Neural progenitor cell (in vitro differentiated cells): ENCODE measurements at places on chromosomes 1 and 21. TPM values are rescaled to one million over a fixed set of nuclear protein-coding genes. Genes with fewer than 3 reads are reported as not detected.

DNA sequence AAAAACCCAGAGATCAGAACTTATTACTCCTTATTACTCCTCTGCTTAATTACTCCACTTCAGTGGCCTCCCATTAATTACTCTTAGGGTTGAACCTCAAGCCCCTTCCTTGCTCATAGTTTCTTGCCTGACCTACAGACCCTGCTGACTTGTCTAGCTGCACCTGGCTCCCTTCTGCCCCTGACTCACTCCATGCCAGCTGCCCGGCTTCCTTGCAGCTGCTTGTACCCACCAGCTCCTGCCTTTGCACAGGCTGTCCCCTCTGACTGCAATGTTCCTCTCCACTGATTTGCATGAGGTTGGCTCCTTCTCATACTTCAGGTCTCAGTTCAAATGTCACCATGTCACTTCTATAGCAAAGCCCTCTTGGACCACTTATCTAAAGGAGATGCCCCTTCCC is 1.9 kb upstream of the PTPRU start:
- H3K27me3 ChIP-seq, result peaks cover 76% of the 10 kb centered on the region
- no peak overlapping the region for H3K27ac ChIP-seq
- no peak for DNase-seq
- no peaks in the 10 kb centered on the region for H3K36me3 ChIP-seq

The RAB42 gene
- total RNA-seq, result 2.2 and 4.2 TPM in 2 replicates

DNA sequence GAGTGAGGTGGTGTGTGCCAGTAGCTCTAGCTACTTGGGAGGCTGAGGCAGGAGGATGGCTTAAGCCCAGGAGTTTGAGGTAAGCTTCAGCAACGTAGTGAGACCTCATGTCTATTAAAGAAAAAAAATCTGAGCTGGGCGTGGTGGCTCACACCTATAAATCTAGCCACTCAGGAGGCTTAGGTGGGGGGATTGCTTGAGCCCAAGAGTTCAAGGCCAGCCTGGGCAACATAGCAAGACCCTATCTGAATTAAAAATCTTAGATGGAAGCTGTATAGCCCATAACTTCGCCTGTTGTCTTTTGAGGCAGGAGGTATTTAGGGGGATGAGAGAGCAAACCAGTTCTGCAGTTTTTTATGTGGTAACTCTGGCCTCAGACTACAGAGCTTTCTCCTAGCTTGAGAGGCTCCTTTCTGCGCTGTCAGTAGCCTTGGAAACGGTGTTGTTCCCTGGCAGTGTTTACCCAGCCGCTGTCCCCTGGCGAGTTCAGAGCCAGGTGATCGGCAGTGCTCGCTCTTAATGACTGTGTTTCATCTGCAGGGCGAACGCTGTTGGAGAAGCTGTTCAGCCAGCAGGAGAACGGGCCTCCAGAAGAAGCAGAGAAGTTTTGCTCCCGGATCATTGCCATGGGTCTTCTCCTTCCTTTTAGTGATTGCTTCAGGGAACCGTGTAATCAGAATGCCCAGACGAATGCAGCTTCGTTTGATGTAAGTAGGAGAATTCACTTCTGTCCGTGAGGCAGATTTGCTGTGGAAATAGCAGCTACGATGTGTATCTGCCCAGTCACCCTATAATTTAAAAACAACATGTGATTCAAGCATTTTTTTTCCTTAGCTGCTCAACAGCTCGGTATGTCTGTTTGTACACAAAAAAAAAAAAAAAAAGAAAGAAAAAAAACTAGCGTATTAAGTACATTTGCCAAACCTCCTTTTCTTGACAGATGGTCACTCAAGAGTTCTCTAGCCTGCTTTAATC is 31.2 kb downstream of the FMN2 start:
- H3K27me3 ChIP-seq, result no peaks in the 10 kb centered on the region
- H3K27ac ChIP-seq, result no peak overlapping the region
- DNase-seq, result peak; percentile 14
- H3K4me1 ChIP-seq, result no peaks in the 10 kb centered on the region

GRCh38 chr1:30830537-30830936 is 73.0 kb upstream of the LAPTM5 start:
- H3K4me1 ChIP-seq, result no peaks in the 10 kb centered on the region
- DNase-seq, result no peak
- H3K27ac ChIP-seq, result no peak overlapping the region
- no peaks in the 10 kb centered on the region for H3K36me3 ChIP-seq
- H3K27me3 ChIP-seq, result peaks cover 13% of the 10 kb centered on the region

GRCh38 chr1:209080170-209080781 is 503.2 kb upstream of the CAMK1G start:
- no peaks in the 10 kb centered on the region for H3K36me3 ChIP-seq
- H3K4me3 ChIP-seq, result no peak overlapping the region
- no peak for DNase-seq
- peaks cover 4% of the 10 kb centered on the region for H3K4me1 ChIP-seq
- no peaks in the 10 kb centered on the region for H3K27me3 ChIP-seq

DNA sequence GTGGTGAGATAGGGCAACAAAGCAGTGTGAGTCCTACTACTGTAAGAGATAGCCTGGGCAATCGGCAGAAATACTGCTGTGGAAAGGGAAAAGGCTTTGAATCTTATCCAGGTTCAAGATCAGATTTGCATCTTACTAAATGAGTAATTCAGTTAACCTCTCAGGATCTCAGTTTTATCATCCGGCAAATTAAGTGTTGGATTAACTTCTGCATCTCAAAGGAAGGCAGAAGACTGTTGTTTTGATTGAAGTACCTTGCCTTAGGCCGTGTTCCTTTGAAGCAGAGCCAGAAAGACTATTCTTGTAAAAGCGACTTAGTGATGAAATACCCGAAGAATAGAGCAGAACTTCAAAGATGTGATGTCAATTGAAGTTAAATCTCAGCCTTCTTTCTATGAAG is 612.9 kb upstream of the USP24 start:
- H3K36me3 ChIP-seq, result no peaks in the 10 kb centered on the region
- DNase-seq, result no peak
- H3K4me1 ChIP-seq, result no peaks in the 10 kb centered on the region
- H3K27ac ChIP-seq, result no peak overlapping the region
- no peak overlapping the region for H3K4me3 ChIP-seq

The LAMC1 gene
- 72.8 and 90.2 TPM in 2 replicates for total RNA-seq

DNA sequence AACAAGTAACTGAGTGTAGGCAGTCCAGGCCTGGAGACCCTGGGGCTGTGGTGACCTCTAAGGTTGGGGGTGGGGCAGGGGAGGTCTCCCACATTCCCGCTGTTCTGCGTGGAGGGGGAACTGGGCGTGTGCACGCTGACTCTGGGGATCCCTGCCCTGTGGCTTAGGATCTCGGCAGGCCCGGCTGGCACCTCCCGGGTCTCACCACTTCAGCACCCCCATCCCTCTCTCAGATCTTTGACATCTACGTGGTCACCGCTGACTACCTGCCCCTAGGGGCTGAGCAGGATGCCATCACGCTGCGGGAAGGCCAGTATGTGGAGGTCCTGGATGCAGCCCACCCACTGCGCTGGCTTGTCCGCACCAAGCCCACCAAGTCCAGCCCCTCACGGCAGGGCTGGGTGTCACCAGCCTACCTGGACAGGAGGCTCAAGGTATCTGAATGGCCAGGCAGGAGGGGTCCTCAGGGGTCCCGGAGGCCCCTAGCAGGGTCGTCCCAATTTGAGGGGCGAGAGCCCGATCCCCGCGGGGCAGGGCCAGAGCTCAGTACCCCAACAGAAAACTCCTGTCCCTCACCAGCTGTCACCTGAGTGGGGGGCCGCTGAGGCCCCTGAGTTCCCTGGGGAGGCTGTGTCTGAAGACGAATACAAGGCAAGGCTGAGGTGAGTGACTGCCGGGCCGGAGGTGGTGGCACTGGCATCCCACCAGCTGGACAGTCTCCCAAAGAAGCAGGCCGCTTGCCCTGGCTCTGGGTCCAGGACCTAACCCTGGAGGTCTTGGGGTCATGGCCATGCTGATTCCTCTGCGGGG is 68.7 kb downstream of the TRIM11 start:
- H3K4me3 ChIP-seq, result no peak overlapping the region
- no peak for DNase-seq
- no peaks in the 10 kb centered on the region for H3K27me3 ChIP-seq
- no peak overlapping the region for H3K27ac ChIP-seq
- no peaks in the 10 kb centered on the region for H3K36me3 ChIP-seq
- no peaks in the 10 kb centered on the region for H3K4me1 ChIP-seq

DNA sequence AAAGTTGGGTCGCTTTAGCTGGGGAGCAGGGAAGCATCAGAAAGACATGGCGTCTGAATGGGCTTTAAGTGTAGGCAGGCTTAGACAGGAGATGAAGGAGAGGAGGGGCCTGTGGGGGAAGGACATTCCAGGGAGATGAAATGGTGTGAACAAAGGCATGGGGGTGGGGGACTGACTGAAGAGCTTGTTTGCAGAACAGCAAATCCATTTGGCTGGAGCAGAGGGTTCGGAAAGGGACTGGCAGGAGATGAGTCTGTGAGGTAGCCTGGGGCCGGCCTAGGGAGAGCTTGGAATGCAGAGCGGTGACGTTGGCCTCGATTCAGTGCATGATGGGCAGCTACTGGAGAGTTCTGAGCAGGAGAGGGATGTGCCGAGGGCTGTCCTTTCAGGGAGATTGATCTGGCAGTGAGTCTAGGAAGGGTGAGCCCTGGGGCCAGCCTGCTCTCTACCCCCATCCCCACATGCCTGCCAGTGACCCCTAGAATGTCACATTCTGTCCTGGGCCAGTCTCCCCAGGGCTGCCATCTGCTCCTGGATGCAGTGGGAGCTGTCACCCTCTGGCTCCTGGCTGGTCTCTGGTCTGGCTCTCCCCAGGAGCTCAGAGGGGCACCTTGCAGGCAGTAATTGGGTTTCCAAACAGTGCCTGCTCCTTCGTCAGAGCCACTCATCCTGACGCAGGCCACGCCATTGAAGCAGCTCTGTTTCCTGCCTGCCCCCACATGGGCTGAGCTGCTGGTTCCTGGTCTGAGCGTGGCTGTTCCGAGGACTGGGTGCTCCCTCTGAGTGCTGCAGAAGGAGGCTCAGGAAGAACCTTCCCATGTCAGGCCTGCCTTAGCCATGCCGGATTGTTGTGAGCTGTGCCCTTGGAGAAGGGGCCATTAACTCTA is 22.3 kb upstream of the TMEM222 start:
- peaks cover 26% of the 10 kb centered on the region for H3K4me1 ChIP-seq
- peak overlapping the region; percentile 47 for H3K27ac ChIP-seq
- H3K27me3 ChIP-seq, result no peaks in the 10 kb centered on the region
- H3K4me3 ChIP-seq, result no peak overlapping the region
- no peaks in the 10 kb centered on the region for H3K36me3 ChIP-seq
- DNase-seq, result peak; percentile 78

The MSH4 gene
- 0.09 TPM in 1 of 2 replicates, not detected in the other for total RNA-seq

The ABCD3 gene
- 27.3 and 45.1 TPM in 2 replicates for total RNA-seq

The GJC2 gene
- 0.25 TPM in 1 of 2 replicates, not detected in the other for total RNA-seq

DNA sequence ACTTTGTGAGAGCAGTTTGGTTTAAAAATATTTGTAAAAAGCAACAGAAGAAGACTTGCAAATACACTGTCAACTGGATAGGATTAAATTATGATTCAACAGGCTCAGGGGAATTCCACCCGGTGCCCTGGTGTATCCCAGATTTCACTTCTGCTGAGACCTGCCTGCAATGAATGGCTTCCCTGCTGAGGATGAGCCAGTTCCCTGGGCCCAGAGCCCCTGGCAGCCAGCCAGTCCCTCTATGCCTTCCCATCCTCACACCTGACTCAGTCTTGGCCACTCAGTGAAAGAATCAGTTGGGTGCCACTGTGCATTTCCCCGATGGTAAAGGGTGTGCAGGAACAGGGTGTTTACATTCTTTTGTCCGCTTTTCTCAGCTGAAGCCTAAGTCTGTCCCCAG is 64.4 kb downstream of the KCTD3 start:
- no peak overlapping the region for H3K4me3 ChIP-seq
- no peaks in the 10 kb centered on the region for H3K36me3 ChIP-seq
- no peaks in the 10 kb centered on the region for H3K27me3 ChIP-seq

- DNase-seq, result peak; percentile 20
- no peaks in the 10 kb centered on the region for H3K36me3 ChIP-seq
- H3K4me3 ChIP-seq, result peak overlapping the region; percentile 3
- peaks cover 16% of the 10 kb centered on the region for H3K4me1 ChIP-seq
- H3K27me3 ChIP-seq, result peaks cover 9% of the 10 kb centered on the region
- H3K27ac ChIP-seq, result no peak overlapping the region
These were observed 54.4 kb downstream of the NR5A2 start for GRCh38 chr1:200081969-200082245.

- no peaks in the 10 kb centered on the region for H3K36me3 ChIP-seq
- H3K4me1 ChIP-seq, result no peaks in the 10 kb centered on the region
- no peaks in the 10 kb centered on the region for H3K27me3 ChIP-seq
- H3K27ac ChIP-seq, result no peak overlapping the region
These were observed 8.5 kb upstream of the B4GALT3 start for GRCh38 chr1:161185732-161186311.
